ENCODE measurements at places on chromosomes 13 and 19. TPM values are rescaled to one million over a fixed set of nuclear protein-coding genes. Genes with fewer than 3 reads are reported as not detected.

DNA sequence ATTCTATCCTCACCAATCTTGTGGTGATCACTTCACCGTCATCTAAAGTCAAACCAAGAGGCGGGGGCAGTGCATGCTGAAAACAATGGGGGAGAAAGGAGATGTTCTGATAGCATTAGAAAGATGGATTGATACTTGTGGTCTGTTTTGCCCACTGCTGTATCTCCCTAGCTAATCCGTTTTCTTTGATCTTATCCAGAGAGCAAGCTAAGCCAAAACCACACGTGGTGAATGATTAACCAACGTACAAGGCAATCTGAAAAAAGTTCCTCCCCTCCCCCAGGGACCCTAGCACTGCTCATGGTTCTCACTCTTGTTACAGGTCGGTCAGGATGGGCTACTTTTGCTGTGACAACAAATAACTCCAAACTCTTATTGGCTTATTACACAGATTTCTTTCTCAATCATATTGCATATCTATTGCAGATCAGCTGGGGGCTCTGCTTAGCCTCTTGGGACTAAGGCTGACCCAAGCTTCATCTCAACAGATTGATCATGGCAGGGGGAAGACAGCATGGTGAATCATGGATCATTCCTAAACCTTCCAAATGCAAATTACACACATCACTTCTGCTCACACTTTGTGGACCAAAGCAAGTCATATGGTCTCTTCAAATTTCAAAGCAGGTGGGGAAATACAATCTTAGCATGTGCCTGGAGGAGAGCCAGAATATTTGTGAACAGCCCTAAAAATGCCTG lies 11.9 kb upstream of the C13orf42 start:
- no peak for DNase-seq
- no peaks in the 10 kb centered on the region for H3K27me3 ChIP-seq
- no peaks in the 10 kb centered on the region for H3K36me3 ChIP-seq
- peaks cover 16% of the 10 kb centered on the region for H3K4me1 ChIP-seq

DNA sequence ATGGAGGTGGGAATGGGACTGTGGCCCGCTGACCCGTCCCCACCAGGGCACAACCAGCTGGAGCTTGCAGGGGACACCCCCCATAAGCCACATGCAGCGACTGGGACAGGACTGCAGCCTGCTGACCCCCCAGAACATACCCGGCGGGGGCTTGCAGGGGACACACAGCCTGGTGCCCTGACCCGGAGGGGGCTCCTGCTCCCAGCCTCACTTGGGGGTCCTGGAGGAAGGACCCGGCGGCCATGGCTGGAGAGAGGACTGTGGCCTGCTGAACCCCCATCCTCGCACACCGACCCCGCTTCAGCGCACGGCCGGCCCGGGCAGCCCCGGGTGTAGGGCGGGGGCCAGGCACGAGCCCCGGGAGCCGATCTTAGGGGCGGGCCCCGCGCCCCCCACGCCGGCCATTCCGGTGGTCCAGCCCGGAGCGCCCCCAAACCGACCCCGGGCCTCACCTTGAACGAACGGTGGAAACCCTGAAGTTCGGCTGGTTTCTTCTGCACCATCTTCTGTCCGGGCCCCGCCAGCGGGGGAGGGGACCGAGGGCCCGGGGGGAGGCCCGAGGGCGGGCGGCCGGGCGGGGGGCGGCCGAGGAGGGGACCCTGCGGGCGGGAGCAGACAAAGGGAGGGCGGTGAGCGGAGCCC lies 574 bp downstream of the MKNK2 start:
- peak overlapping the region; percentile 18 for H3K4me3 ChIP-seq
- H3K4me1 ChIP-seq = peaks cover 82% of the 10 kb centered on the region
- peak overlapping the region; percentile 100 for H3K27ac ChIP-seq
- no peaks in the 10 kb centered on the region for H3K36me3 ChIP-seq
- H3K27me3 ChIP-seq = no peaks in the 10 kb centered on the region
- no peak for DNase-seq

Gene RHPN2
- total RNA-seq = 11.2 TPM

Gene NOVA2
- 1.6 TPM for total RNA-seq

- no peaks in the 10 kb centered on the region for H3K36me3 ChIP-seq
- H3K4me3 ChIP-seq = no peak overlapping the region
- no peaks in the 10 kb centered on the region for H3K4me1 ChIP-seq
- no peak overlapping the region for H3K27ac ChIP-seq
- DNase-seq = no peak
Observed at GRCh38 chr13:90826688-90827087, 520.8 kb upstream of the MIR17HG start.

Gene TIMM44
- 73.8 TPM for total RNA-seq

DNA sequence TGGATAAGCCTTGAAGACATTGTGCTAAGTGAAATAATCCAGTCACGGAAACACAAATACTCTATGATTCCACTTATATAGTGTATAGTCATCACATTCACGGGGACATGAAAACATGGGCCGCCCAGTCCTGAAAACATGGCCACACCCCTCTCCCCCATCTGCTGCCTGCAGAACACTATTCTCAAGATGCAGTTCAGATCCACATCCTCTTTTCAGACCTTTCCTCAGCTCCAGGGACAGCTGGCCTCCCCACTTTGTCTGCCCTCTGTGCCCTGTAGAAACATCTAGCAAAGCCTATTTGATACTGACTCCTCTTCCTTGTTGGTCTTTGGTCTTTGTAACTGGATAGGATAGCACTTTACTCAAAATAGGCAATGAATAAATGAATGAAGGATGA lies 8.3 kb downstream of the RFX2 start:
- DNase-seq = no peak
- no peak overlapping the region for H3K4me3 ChIP-seq
- H3K27me3 ChIP-seq = no peaks in the 10 kb centered on the region
- H3K27ac ChIP-seq = no peak overlapping the region
- peaks cover 16% of the 10 kb centered on the region for H3K4me1 ChIP-seq

Gene KBTBD7
- 5.3 TPM for total RNA-seq

- no peak overlapping the region for H3K4me3 ChIP-seq
- H3K4me1 ChIP-seq = peaks cover 17% of the 10 kb centered on the region
- no peak overlapping the region for H3K27ac ChIP-seq
- no peaks in the 10 kb centered on the region for H3K27me3 ChIP-seq
Observed at GRCh38 chr13:24742977-24743376, 21.0 kb upstream of the RNF17 start.

Gene GPR108
- total RNA-seq = 75.8 TPM

- peak overlapping the region; percentile 79 for H3K27ac ChIP-seq
- peaks cover 17% of the 10 kb centered on the region for H3K36me3 ChIP-seq
- no peak overlapping the region for H3K4me3 ChIP-seq
- H3K4me1 ChIP-seq = peaks cover 50% of the 10 kb centered on the region
- no peak for DNase-seq
Observed at GRCh38 chr19:4705413-4706131, 18.1 kb downstream of the DPP9 start.

DNA sequence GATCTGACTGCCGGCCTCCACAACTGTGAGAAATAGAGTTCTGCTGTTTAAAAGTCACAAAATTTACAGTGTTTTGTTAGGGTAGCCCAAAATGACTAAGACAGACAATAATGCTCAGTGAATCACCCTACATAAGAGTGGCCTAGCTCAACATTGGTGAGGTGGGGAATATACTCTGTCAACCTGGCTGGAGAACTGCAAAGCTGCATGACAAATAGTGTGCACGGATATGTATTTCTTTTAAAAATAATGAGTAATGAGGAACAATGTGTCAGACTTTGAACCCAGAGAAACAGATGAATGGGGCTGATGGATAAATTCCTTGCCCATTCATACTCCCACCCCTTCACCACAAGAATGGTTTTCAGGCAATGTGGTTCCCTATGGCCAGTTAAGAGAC lies 372.4 kb downstream of the SUCLA2 start:
- no peak overlapping the region for H3K4me3 ChIP-seq
- H3K27me3 ChIP-seq = no peaks in the 10 kb centered on the region
- no peaks in the 10 kb centered on the region for H3K36me3 ChIP-seq
- H3K4me1 ChIP-seq = no peaks in the 10 kb centered on the region

DNA sequence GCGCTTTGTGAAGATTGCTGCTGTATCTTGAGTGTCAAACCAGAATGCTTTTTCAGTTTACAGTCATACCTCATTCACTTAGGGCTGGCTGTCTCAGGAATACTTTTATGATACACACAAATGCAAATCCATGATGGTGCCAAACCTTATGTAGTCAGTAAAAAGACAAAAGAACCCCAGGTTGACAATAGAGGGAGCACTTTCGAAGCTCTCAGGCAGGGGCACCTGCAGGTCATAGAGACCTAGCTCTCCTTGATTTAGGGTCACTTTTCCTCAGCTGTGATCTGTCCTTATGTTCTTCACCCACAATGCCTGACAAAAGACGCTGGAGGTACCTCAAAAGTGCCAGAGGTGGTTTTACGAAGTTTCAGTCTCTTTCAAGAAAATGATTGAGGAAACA lies 172.2 kb downstream of the DNAJC15 start:
- no peaks in the 10 kb centered on the region for H3K27me3 ChIP-seq
- H3K27ac ChIP-seq = no peak overlapping the region
- no peak overlapping the region for H3K4me3 ChIP-seq
- no peaks in the 10 kb centered on the region for H3K4me1 ChIP-seq
- DNase-seq = no peak

DNA sequence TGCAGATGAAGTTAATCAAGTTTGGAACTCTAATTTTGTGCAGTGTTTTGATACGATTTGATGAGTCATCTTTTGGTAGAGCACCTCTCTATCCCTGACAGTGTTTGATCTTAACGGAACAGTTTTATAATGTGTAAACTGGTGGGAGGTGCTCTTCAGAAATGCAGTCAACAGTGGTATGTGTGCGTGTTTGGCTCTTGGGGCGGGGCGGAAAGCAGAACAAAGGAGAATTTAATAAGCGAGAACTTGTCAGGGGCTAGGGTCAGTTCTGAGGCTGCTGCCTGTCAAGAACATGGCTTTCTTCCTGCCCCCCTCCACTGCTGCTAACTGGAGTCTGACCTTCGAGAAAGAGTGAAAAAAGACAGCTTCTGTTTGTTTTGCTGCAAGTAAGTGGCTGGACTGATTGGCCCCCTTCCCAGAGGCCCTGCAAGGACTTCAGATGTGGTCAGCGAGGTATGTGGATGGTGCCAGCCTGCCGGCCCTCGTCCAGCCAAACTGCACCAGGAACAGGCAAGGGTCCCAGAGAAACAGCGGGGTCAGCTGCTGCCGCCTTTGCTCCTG lies 40.8 kb downstream of the BBC3 start:
- peak; percentile 62 for DNase-seq
- H3K4me3 ChIP-seq = no peak overlapping the region
- peaks cover 31% of the 10 kb centered on the region for H3K4me1 ChIP-seq
- H3K27me3 ChIP-seq = no peaks in the 10 kb centered on the region
- peak overlapping the region; percentile 69 for H3K27ac ChIP-seq

- H3K4me1 ChIP-seq = no peaks in the 10 kb centered on the region
- no peak for DNase-seq
- H3K27ac ChIP-seq = no peak overlapping the region
- no peaks in the 10 kb centered on the region for H3K36me3 ChIP-seq
- no peak overlapping the region for H3K4me3 ChIP-seq
Observed at GRCh38 chr13:76737526-76737925, 148.7 kb downstream of the KCTD12 start.

Gene SLC25A42
- 10.1 TPM for total RNA-seq

DNA sequence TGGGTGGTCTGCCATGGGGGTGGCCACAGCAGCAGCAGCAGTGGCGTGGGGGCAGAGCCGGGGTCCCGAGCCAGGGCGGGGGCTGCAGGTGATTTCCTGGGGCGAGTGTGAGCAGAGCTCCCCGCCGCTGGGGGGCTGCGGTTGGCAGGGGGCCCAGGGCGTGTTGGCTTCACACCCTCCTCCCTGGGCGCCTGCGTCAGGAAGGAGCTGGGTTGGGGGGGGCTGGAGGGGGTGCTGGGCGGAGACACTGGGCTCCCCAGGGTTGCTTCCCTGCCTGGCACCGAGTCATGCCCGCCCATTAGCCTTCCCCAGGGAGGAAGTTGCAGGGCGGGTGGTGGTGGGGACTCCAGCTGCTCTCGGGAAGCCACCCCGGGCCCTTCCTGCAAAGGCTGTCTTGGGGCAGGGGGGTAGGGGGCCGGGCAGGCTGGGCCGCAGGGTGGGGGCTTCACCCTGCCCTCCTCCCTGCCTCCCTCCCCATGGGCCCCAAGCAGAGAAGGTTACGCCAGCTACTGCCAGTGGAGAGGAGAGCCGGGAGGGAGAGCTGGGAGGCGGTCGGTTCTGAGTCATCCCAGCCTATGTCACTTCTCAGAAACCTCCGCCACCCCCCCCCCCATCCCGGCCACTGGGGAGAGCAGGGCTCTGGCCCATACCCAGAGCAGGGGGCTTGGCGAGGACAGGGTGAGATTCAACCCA lies 4.6 kb downstream of the MIDN start:
- H3K27me3 ChIP-seq = no peaks in the 10 kb centered on the region
- DNase-seq = peak; percentile 86
- peaks cover 28% of the 10 kb centered on the region for H3K36me3 ChIP-seq
- peak overlapping the region; percentile 100 for H3K27ac ChIP-seq
- H3K4me3 ChIP-seq = no peak overlapping the region

Gene PVR
- 36.8 TPM for total RNA-seq

DNA sequence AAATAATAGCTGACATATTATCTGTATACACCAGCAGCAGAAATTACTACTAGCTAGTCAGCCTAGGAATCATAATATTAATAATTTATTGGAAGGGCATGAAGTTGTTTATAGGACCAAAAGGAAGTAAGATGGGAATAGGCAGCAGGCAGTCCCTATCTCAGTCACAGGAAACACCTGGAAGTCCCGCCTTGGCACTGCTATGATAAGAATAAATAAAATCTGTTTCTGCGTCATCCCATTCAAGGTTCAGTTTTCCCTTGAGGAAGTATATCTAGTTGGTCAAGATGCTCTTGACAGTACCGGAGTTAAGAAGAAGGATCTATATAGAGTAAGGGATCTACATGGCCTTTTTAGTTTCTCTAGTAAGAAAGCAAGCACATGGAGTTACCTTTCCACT lies 830.8 kb downstream of the DIAPH3 start:
- no peaks in the 10 kb centered on the region for H3K36me3 ChIP-seq
- peak; percentile 33 for DNase-seq
- no peak overlapping the region for H3K27ac ChIP-seq
- no peak overlapping the region for H3K4me3 ChIP-seq

Gene STARD13
- 18.9 TPM for total RNA-seq

Gene TFDP1
- 16.5 TPM for total RNA-seq

- no peaks in the 10 kb centered on the region for H3K27me3 ChIP-seq
- DNase-seq = no peak
- no peak overlapping the region for H3K4me3 ChIP-seq
- H3K4me1 ChIP-seq = peaks cover 12% of the 10 kb centered on the region
Observed at GRCh38 chr13:39044536-39044935, 6.3 kb downstream of the NHLRC3 start.

Gene VSTM1
- not detected for total RNA-seq

DNA sequence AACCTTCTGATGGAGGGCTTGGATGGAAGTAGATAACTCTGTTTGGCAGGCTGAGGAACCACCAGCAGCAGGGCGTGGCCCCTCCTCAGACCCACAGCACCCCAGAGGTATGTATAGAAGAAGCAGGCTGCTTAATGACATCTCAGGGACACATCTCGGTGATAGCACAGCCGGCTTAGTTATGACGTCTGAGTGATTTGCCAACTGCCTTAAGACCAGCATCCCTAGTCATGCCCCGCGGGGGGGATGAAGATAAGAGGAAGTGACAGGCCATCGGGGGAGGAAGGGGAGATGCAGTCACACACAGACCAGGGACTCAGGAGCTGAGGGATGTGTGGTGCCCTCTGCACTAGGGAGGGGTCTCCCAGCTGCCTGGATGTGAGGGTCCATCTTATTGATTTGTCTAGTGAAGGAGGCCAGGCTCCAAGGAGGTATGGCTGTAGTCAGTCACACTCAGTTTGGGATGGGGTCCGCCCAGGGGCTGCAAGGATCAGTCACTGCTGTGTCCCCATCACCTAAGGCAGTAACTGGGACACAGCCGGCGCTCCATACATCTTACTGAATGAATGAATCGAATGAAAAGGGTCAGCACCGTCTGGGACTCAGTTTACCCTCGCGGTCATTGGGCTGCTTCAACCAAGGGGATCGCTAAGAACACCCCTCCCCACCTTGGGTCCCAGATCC lies 19.2 kb upstream of the ERCC1 start:
- H3K4me1 ChIP-seq = peaks cover 27% of the 10 kb centered on the region
- peak overlapping the region; percentile 89 for H3K27ac ChIP-seq
- DNase-seq = peak; percentile 70
